Myocyte (in vitro differentiated cells): ENCODE measurements at places on chromosomes 4 and X.
A peak's percentile ranks its signal among the peaks of the same experiment; 100 is the strongest.

DNA sequence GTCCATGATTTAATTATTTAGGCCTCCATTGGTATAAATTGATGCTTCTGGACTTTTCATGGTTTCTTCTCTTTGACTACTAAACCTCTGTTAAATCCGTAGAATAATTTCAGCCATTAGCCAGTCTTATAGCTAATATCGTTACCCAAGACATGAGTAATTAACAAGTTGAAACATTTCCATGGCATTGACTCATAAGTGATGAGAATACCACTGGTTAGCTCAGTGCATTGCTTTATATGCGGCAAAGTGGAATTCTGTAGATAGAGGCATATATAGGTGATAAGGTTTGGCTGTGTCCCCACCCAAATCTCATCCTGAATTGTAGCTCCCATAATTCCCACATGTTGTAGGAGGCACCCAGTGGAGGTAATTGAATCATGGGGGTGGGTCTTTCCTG, 80.6 kb downstream of the VCX2 start:
- no peak for DNase-seq

- no peak for DNase-seq
These were observed 140.3 kb upstream of the PAK3 start for GRCh38 chrX:110955706-110956105.

DNA sequence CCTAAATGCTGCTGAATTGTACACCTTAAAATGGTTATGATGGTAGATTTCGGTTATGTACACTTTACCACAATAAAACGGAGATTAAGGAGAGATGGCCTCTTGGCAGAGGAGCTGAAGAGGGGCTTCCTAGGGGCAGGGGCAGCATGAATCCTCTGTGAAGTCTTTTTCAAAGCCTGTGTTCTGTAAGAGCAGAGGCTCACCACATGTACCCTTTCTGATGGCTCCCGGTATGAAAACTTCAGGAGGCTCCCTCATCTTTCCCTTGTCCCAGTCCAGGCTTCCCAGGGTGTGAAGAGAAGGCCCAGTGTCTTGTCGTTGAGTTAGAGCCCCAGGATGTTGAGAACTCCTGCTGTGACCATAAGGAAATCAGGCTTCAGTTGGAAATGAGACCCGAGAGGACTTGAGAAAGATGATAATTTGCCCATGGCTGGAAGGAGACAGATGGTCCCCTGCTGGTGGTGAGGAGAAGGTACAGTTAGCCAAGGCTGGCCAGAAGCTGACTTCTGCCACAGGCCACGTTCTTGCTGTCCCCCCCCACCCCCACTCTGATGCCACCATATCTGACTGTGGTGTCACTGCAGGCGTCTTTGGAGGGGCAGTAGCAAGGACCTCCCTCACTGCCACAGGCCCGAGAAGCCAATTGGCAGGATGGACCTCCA, 31.8 kb upstream of the MTM1 start:
- no peak for DNase-seq

DNA sequence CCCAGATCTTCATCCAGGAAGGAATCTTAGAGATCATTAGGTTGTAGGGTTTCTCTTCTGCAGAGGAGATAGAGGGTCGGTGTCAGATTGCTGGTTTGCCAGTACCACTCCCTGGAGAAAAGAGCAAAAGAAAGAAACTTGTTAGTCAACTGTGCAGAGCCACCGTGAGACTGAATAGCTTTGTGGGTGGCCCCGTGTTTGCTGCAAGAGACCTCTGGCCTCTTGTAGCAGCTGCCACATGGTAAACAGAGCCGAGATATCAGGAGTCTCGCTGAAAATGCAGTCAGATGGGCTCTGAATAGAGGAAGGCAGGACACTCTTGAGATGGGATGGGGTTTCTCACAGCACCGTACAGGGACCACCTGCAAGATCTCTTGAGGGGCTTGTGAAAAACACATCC, 149.7 kb downstream of the PTTG2 start:
- DNase-seq, result peak; percentile 63

DNA sequence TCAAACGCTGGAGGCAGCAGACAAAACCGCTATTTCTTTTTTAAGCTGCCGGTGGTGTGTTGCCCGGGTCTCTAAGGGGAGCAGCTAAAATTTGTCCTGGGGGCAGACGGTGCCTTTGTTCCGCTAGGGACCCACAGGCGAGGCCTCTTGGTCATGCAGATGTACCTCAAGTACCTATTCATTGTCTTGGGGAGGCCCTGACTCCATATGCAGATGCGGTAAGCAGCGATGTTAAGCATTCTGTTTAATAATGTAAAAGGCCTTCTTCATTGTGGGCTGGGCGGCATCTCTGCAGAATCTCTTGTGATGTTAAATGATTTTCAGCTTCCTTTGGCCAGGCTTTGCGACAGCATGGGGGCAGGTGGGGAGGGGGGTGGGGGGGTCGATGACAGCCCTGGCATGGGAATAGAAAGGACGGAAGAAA, 98.9 kb upstream of the PJA1 start:
- DNase-seq, result no peak

DNA sequence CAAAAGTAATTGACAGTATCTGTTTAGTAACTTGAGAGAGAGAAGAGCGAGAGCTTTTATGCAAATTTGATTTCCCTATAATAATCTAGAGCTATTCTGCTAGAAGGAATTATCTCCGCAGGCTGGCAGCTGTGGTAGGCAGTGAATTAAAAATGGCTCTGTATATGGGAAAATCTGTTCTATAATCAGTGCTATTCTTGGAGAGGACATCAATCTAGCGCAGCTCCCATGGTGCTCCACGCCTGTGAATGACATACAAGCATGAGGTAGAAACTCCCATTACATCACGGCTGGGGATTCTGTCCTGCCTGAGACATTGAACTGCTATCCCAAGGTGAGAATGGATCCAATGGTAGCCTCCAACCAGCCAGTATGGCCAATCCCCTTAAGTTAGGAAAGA, 179.0 kb downstream of the DHX15 start:
- DNase-seq, result no peak

- DNase-seq, result no peak
These were observed 24.5 kb upstream of the MAGEA3 start for GRCh38 chrX:152674135-152674534.

- DNase-seq, result no peak
These were observed 132.0 kb upstream of the CLNK start for GRCh38 chr4:10816571-10816970.

GRCh38 chr4:28176942-28177341, 1316.3 kb downstream of the STIM2 start:
- no peak for DNase-seq

GRCh38 chrX:641671-642435, 11.3 kb downstream of the SHOX start:
- DNase-seq, result no peak

DNA sequence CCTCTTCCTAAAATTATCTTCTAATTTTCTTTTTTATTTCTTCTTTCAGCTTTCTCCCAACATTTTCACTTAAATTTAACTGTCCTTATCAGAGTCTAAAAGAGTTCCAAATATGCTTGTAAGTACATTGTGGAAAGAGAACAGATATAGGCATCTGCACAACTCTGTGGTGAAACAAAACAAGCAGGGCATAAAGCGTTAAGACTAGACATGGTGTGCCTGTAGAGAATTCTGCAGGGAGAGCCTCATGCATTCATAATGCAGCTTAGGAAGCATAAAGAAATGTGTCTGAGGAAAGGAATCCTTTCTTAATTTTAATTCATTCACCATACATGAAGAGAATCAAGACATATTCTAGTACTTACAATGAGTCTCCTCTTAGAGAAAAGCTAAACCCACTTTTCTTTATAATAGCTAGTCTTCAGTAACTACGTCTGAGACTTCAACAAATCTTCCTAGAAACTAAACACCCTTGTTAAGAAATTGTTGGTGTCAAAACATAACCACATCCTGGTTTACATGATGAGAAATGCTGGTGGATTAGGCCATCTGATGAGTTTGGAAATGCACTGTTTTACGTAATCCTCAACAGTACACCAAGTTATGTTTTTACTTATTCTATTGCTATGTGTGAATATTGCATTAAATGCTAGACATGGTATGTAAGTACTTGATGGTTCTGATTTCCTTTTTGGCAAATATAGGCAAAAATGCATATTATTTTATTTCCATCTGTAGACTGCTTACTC, 307.8 kb upstream of the GIMD1 start:
- peak; percentile 32 for DNase-seq

GRCh38 chr4:108117418-108118182, 51.1 kb downstream of the LEF1 start:
- DNase-seq, result no peak

DNA sequence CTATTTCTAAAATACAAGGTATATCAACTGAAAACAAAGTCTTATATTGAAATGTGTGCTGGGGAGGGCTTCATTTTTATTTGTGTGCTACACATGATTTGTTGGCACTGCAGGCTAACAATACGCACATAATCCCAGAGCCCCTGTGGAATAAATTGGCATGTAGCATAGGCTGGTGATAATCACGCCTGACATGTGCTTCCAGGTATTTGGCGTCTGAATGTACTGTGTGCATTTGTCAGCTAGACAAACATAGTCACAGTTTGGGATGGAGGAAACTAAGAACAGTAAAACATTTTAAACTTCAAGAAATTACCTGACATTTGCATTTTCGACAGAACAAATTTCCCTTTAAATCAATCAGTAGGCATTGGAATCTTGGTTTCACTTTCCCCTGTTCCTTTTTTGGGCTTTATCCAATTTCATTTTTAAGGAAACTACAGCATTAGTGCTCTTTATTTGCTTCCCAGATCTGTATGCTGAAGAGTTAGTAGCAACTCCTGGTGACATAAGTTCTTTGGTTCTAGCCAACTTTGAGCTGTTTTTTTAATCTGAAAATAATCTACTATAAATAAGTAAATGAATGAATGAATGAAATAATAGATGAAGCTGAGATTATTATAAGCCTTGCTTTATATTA, 472.3 kb downstream of the PDHA2 start:
- peak; percentile 2 for DNase-seq

- no peak for DNase-seq
These were observed 35.2 kb upstream of the TADA2B start for GRCh38 chr4:7007944-7008343.

- no peak for DNase-seq
These were observed 134.5 kb upstream of the KLF3 start for GRCh38 chr4:38529189-38530115.
